ENCODE measurements at places on chromosomes 3 and 15.

DNA sequence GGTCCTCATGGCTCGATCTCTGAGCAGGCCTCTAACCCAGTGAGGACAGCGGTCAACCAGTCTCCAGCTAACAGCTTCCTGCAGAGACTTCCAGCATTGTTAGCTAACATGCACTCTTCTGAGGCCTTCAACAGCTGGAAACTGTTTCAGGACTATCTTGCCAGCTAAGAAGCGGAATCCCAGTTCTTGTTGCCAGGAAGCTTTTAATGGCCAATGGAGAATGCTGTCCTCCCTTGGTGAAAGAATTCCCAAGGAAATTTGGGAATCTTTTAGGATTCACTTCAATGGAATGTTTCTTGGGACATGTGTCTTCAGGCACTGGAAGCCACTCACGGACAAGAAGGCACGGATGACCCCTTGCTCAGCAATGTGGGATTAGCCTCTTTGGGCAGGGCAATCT, 91.7 kb downstream of the CEMIP start:
- DNase-seq, result no peak

DNA sequence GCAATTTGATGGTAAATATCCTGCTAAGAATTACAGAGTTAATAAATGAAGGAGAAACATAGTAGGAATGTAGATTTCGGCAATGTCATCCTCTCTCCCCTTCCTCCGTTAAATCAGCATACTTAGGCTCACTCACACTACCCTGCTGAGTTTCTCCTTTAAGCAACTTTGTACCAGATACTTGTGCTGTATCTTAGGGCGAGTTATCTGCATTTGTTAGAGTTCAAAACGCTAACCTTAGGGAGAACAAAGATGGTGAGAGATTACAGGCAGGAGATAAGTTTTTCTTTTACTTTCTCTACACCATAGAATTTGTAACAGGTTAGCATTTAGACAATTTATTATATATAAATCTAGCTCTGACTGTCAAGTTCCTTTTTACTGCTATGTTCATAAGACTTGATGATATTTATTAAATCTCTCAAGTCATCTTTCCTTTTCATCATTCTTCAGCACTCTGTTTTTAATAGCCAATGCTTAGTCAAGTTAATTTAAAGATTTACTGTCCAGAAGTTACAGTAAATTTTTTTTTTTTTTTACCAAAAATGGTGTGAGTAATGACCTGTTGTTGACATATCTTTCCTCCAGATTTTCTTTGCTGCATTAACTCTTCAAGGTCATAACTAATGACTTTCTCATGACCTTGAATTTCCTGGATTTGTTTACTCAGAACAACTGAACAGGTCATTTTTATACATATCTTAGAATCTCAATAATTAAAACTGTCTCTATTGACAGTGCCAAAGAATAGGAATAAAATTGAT, 22.2 kb downstream of the SUCNR1 start:
- no peak for DNase-seq

DNA sequence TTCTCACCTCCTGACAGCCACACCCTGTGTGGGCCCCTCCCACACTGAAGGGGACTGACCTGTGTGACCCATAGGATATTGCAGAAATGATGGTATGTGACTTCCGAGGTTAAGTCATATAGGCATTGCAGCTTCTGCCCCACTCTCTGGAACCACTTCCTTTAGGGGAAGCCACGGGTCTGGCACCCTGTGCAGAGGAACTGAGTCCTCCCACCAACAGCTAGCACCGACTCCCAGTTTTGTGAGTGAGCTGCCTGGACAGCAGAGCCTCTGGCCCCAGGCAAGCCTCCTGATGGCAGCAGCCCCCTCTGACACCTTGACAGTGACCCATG, 24.6 kb upstream of the SLC6A6 start:
- no peak for DNase-seq

DNA sequence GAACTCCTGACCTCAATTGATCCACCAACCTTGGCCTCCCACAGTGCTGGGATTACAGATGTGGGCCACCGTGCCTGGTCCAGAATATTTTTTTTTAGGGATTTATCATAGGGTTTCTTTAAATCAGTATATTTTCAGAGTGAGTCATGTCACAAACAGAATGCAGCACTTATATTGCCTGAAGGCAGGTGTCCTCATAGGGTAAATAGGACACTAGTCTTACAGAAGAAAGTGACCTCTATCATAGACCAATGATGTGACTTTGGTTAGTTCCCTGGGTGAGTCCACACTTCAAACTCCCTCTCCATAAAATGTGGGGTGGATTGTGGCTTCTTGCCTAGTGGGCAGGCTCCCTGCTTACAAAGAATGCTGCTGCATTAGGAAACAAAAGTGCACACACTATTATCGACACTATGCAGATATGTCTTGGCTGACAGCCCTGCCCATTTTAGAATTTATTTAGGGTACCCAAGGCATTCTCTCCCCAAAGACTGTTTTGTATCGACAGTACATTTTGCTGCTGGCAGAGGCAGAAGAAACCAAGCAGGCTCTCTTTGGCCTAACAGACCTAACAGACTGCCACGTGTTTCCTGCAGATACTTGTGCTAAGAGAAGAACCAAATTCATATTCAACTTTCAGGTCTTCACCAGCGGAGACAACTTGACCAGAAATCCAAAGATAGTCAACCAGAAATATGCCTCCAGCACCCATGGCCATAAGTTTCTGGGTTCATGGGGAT, 125.0 kb downstream of the MOBP start:
- DNase-seq, result no peak

GRCh38 chr15:35740761-35741160, 194.8 kb upstream of the DPH6 start:
- peak; percentile 47 for DNase-seq

GRCh38 chr3:123424321-123424998, 24.4 kb downstream of the ADCY5 start:
- DNase-seq, result no peak

DNA sequence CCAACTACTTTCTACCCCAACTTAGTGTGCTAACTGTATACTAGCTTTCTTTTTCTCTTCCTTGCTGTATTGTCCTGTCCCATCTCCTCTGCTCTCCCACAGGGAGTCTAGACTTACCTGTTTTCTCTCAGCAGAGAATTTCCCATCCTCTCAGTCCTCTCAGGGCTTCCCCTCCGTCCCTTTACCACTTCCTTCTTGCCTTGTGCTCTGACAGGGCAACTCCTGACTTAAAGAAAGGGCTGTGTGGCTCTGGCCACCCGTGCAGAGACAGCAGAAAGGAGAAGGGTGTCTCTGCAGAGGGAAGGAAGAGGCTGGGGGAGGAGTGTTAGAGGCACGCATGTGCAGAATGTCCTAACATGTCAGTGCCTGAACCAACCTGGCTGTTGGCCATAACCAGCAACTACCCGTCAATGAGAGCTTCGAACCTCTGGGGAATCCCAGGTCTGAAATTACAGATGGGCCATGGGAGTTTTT, at the start of gene GCSAM:
TSS of gene GCSAM (minus strand) at position 274 of the 474 bp plus-strand sequence. CDS start at position 146, 128 bp downstream.
- no peak for DNase-seq

DNA sequence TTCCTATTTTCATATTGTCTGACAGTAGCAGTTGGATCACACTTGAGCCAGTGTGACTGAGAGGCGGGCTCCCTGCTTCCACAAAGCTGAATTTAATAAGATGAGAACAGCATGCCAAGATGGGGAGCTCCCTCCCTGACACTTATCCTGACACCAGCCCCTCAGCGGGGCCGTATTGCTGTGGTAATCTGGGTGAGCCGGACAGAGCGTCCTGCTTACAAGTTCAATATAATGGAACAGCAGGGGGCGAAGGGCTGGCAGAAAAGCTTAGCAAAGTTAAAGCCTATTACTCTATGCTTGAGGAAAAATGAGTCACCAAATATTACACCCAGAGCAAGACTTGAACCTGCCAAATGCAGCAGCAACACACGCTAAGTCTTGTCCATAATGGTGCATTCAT, 163.8 kb upstream of the CMC1 start:
- DNase-seq, result no peak

DNA sequence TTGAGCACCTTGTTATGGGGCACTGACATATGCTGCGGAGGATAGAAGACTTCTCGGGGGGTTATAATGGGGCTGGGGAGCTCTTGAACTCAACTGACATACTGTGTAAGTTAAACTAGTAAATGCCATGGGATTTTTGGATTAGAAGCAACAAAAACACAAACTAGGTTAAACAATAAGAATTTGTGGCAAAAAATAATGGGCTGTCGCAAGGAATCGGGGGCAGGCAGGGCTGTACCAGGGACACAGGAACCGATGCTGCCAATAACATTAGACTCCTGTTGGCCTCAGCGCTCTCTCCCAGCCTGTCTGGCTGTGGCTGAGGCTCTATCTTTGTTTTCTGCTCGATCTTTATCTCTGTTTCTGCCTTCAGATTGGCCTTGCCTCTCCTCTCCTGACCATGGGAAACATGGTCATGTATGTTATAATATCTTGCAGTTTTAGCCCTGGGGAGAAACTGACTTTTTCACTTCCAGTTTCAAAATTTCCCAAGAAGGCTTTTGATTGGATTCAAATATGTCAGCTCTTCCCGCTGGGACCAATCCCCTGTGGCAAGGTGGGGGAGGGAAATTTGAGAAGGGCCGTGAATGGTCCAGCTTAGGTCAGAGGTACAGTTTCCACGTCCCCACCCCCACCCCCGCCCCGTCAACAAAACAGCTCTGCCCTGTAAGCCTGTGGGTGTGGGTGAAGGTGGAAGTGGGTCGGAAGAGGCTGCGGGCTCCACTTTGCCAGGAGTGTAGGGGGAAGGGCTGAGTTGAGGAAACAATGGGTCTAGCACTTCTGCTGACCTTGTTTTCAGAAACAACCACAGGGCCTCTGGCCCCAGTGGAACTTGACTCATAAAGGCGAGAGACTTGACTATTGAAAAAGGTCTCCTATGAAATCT, 161.1 kb upstream of the TBL1XR1 start:
- no peak for DNase-seq

- DNase-seq, result no peak
Measured at GRCh38 chr3:115659253-115660220, 36.2 kb downstream of the GAP43 start.

DNA sequence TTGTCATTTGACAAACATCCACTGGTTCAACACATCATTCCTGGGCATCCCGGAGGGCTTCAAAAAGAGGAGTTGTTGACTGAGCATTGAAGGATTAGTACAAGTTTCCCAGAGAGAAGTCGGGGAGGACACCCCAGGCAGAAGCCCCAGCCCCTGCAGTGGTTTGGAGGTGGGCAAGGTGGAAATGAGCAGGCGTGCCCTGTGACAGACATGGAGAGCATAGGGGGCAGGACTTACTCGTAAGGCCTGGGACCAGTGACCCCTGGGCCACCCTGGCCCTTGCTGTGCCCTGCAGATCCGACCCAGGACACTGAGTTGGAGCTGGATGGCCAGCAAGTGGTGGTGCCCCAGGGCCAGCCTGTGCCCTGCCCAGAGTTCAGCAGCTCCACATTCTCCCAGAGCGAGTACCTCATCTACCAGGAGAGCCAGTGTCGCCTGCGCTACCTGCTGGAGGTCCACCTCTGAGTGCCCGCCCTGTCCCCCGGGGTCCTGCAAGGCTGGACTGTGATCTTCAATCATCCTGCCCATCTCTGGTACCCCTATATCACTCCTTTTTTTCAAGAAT, 5.9 kb downstream of the PARP3 start:
- DNase-seq, result no peak

DNA sequence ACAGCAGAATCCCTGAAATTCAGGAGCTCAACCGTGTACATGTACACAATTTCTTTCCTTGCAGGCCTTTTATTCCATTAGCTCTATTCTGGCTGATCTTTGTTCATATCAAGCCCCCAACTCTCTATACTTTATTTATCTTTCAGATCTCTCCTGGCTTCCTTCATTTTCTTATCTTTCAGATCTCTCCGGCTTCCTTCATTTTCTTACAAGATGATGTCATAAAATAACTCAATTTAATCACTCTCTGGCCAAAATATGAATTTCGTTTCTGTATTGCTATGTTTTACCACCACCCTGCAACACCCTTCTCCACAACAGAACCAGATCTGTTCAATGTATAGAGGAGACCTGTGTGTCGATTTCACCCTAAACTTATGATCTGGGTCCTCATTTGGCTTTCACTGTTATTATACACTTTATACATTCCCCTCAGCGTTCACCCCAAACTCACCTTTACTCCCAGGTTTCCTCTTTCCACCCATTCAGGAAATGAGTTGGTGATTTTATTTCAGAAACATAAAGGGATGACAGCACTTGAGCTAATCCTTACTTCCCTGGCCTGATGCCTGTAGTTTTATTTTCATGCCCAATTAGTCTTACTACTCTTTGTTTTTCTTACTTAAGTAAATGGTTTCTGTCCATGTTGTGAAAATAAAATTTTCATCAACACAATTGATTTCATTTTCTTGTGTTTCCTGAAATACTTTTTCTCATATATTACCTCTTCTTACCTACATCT, 195.5 kb downstream of the BCHE start:
- no peak for DNase-seq

DNA sequence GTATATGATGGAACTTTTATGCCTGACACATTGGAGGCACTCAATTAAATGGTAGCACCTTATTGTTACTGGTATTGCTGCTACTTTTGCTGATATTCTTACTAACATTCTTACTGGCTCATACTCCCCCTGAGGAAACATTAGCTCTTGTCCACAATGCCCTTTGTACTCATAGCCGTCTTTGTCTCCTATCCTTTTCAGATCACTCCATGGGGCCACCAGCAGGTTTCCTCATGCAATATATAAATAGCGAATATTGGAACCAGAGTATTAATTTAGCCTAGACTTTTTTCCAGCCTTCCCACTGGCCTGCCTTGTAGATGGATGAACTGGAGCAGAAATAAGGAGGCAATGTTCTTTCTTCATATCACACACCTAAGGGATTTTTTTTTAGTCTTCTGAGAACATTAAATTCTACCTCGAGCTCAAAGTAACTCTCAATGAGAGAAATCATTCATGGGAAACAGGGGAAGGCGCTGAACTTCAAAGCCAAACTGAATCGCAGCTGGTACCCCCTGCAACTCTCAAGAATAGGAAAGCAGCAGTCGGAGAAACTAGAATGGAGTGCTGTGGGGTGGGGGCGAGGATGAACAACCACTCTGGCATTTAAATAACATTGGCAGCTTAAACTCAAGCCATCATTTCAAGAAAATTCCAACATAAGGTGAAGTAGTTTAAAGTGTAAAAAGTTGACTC, 300.3 kb downstream of the TAFA4 start:
- no peak for DNase-seq

- DNase-seq, result no peak
Measured at GRCh38 chr3:170751083-170751898, 118.7 kb downstream of the RPL22L1 start.

DNA sequence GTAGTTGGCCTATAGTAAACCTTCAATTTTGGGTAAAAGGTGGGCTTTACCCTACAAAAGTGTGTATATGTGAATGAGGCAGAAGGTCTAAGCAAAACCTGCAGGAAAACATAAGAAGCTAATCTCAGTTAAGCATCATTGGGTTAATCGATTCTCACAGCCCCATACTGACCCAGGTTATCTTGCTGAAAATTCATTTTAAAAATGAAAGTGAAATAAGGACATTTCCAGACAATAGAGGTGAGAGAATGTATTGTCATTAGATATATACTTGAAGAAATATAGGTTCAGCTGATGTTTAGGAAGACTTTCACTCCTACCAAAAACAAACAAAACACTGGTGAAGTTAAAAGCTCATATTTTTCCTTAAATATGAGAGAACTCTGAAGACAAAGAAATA, 85.6 kb downstream of the MCF2L2 start:
- DNase-seq, result no peak
